Activated T-helper 1 cell treated with anti-CD3 and anti-CD28 coated beads, Interleukin-12 subunit alpha, Interleukin-12 subunit beta, Interleukin-2, Interleukin-4 antibody, amounts not matched to agents 30 ng/mL and 10 ng/mL and 1 ng/mL, durations not matched to agents 14 hours and 24 hours and 36 hours (primary cell): ENCODE measurements at places on chromosomes 13 and 19. TPM values are rescaled to one million over a fixed set of nuclear protein-coding genes. Genes with fewer than 3 reads are reported as not detected.

GRCh38 chr13:93499991-93500390, 273.4 kb downstream of the GPC6 start:
- DNase-seq, result no peak

- DNase-seq, result no peak
Measured at GRCh38 chr13:38819053-38819452, 132.2 kb downstream of the FREM2 start.

DNA sequence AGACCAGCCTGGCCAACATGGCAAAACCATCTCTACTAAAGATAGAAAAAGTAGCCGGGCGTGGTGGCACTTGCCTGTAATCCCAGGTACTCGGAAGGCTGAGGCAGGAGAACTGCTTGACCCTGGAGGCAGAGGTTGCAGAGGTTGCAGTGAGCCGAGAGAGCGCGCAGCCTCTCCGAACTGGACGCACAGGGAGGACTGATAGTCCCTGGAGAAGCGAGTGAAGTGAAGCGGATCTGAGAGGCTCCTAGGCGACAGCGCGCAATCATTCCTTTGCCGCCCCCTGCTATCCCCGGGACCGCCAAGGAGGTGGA, 233 bp downstream of the ZNF561 start:
- DNase-seq, result no peak

GRCh38 chr13:99496184-99497142, 4.8 kb upstream of the TM9SF2 start:
- DNase-seq, result peak; percentile 74

DNA sequence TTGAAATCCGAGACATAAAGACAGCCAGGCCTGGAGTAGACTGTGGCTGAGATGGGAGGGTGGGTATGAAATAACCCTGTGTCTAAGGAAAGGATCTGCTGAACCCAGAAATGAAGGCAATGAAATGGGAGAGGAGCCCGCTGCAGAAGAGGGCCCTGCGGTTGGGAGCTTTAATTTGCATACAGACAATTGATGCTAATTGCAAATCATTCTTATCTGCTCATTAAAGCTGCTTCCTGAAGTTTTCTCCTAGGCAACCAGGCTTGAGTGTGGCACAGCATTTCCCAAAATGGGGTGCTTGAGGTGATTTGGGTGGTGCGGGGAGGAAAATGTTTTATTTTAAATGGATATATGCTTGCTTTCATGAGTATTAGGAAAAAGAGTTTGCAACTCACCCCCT, 55.4 kb downstream of the DPF1 start:
- no peak for DNase-seq

Gene ZNF813
- 3.7 and 4.3 TPM in 2 replicates for total RNA-seq

Gene PSG1
- not detected in 2 replicates for total RNA-seq
